ENCODE measurements at places on chromosomes 3 and 15.

DNA sequence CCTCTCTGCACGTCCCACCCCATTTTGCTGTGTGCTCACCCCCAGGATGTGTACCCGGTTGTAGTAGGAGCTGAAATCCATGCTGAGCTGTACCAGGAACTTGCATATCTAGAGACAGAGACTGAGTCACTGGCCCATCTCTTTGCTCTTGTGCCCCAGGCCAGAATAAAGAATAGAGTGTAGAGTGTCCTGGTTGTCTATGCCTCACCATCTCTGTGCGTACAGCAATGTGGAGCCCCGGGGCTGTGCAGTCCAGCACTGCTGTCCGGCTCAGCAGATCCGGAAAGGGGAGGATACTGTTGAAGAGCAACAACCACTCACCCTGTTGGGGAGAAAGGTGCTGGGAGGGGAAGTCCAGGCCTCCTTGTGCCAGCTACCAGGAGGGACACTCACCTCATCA is 2.6 kb downstream of the DALRD3 start:
- no peak for DNase-seq

GRCh38 chr15:27382361-27383025 is 411.5 kb downstream of the GABRG3 start:
- no peak for DNase-seq

GRCh38 chr15:74123131-74123429 is 7.3 kb upstream of the ISLR2 start:
- no peak for DNase-seq

- DNase-seq = no peak
Measured at GRCh38 chr15:63135804-63136203, 14.1 kb downstream of the LACTB start.

DNA sequence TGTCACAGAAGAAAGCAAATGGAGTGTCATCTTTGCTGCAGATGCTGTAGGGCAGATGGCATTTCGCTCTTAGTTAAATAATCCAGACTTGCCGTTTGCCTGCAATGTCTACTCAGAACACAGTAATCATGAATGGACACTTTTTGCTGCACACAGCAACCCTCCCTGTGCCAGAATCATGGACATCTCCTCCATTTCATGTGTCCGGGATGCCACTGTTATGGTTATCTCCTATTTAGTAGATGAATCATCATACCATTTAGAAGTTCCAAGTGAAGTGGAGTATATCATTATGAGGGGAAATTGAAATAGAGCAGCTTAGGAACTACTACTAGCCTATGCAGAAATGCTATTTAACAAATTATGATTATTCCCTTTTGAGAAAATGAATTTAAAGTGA is 118.5 kb downstream of the DUT start:
- DNase-seq = no peak

- DNase-seq = no peak
Measured at GRCh38 chr3:142999881-143000280, 1.5 kb upstream of the U2SURP start.

- DNase-seq = no peak
Measured at GRCh38 chr15:44308889-44309288, 20.4 kb downstream of the GOLM2 start.

GRCh38 chr3:169836078-169836941 is 23.6 kb upstream of the LRRC34 start:
- no peak for DNase-seq

- DNase-seq = no peak
Measured at GRCh38 chr15:78302579-78303312, 3.3 kb upstream of the SKIC8 start.

DNA sequence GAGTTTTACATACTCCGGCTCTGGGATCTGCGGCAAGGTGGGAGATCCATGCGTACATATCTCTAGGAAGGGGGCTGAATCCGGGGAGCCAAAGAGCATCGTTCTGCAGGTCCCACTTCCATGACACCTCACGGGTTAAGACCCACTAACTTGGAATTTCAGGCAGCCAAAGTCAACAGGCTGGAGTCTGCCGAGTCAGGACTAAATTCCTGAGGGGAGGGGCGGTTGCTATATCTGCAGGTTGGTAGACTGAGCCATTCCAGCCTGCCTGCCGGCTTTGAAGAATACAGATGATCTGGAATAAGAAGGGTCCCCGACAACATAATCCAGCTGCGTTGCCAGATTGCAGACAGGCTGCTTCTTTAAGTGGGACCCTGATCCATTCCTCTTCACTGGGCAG is 65.4 kb upstream of the PEX5L start:
- DNase-seq = no peak

- no peak for DNase-seq
Measured at GRCh38 chr3:151871639-151872468, 1.6 kb upstream of the SUCNR1 start.

DNA sequence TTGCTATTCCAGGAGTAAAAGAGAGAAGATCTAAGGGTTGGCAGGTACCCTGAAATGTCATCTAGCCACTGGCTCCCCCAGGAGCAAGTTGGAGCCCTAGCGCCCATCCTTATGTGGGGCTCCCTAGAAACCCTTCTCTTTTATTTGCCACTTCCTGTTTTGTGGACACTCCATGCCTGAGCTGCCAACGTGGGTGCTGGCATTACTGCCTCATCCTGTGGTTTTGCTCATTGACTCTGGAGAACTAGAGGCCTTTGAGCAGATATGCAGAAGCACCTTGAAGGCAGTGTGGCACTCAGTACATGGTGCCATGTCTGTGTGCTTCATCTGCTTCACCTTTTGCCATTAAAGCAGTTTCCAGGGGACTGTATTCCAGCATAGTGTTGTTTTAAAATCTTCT is 8.1 kb downstream of the EDEM1 start:
- DNase-seq = no peak

DNA sequence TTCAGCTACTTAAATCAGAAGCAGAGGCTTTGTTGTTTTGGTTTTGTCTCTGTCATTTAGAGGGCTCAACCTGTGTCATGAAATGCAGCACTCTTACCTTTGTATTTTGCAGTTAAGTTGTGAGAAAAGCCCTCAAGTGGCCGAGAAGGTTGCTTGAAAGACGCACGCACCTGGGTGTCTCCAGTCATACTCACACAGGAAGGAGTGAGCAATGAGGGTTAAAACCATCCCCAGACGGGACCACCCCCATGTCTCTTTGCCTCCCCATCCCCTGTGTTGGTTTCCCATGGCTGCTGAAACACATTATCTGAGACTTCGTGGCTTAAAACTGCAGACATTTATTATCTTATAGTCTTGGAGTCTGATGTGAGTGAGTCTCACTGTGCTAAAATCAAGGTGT is 376.1 kb upstream of the CFAP20DC start:
- DNase-seq = no peak

GRCh38 chr15:95327661-95328060 is 1002.8 kb upstream of the NR2F2 start:
- no peak for DNase-seq

- no peak for DNase-seq
Measured at GRCh38 chr15:99315636-99316035, 64.4 kb downstream of the LRRC28 start.

Data from NCI-H1092 (cell line).